Stimulated activated CD4-positive, alpha-beta T cell treated with anti-CD3 and anti-CD28 coated beads, Interleukin-12 subunit alpha, Interleukin-12 subunit beta, amount 100 ng/mL, for 48 hours (primary cell): ENCODE measurements at places on chromosomes 6 and 20.

DNA sequence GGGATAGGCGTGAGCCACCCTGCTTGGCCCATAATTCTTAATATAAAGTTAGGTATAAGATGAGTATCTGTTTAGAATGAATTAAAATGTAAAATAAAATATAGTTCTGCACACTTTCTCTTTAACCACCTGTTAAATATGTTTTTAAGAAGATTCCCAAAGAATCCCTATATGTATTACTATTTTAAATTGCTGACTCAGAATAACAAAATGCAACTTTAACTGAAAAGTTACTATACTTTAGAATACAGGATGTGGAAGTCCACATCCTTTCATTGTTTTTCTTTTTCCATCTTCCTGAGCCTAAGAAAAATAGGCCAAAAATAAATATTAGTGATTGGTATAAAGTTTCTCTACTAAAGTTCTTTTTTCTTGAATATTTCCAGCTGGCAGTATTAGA lies 325.6 kb upstream of the EYS start:
- no peak for DNase-seq

DNA sequence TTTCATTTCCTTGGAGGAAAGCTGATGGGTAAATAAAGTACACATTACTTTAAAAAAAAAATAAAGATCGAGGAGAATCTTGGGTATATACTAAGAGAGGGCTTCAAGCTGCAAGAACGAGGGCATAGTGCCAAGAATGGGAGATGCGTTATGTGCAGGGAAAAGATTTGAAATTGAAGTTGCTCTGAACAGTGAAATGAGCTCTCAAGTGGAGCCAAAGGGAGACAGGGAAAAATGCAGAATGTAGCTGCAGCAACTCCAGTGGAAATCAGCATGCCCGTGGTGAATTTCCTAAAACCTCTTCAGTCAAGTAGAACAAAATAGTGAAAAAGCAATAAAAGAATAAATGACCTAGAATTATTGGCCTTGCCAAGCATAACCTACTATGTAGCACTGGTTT lies 11.4 kb upstream of the COL9A1 start:
- DNase-seq, result no peak

GRCh38 chr6:35064290-35064689 lies 76.8 kb downstream of the TCP11 start:
- no peak for DNase-seq

DNA sequence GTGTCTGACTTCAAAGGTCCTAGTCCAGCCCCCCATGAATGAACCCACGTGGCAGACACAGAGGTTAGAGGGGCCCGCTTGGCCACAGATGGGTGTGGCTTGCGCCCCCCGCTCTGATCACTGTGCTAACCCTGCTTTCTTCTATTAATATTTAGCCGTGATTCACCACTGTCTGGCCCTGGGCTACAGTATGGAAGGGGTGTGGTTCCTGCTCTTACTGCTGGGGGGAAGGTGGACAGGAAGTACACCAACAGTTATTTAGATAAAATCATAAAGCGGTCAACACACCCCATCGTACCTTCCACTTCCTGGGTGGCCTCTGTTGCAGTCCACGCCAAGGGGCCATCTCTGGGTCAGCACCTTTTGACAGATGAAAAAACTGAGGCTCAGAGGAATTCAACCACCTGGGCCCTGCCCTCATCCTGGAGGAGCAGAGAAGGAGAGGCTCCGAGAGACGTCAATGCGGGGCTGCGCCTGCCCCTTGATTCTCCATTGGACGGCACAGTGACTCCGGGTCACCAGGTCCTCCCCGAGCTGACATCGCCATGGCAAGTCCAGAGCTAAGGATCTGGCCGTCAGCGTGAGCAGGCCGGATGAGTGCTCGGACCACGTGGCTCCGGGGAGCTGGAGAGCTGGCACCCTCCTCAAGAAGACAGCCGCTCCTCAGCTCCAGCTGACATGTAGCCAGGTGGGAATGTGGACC lies 206.3 kb downstream of the PREX1 start:
- no peak for DNase-seq

DNA sequence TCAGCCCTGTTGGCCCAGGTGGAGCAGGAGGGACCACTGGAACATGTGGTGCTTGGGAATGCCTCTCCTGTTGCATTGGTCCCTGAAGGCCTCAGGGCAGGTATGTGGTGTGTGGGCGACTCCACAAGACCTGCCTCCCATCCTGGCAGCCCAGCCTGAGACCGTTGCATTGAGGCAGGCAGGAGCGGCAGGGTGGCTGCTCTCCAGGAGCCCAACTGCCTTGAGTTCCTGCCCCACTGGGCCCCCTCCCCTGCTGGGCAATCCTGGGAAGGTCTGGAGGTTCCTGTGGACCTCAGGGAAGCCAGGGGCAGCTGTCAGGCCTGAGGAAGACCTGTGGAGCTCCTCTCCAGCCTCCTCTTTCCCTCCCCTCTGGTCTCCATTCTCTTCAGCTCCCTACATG lies 19.8 kb downstream of the MAVS start:
- no peak for DNase-seq

GRCh38 chr6:56172144-56172543 lies 75.2 kb downstream of the COL21A1 start:
- no peak for DNase-seq

- DNase-seq, result no peak
These were observed 323.9 kb downstream of the LAMA2 start for GRCh38 chr6:129206821-129207220.
